Dermis blood vessel endothelial cell (primary cell): ENCODE measurements at places on chromosomes 3 and 15. TPM values are rescaled to one million over a fixed set of nuclear protein-coding genes. Genes with fewer than 3 reads are reported as not detected.

Gene RASGRF1
- 0.33 and 2.2 TPM in 2 replicates for total RNA-seq

- no peak for DNase-seq
Observed at GRCh38 chr3:78845605-78846004, 922.2 kb downstream of the ROBO1 start.

DNA sequence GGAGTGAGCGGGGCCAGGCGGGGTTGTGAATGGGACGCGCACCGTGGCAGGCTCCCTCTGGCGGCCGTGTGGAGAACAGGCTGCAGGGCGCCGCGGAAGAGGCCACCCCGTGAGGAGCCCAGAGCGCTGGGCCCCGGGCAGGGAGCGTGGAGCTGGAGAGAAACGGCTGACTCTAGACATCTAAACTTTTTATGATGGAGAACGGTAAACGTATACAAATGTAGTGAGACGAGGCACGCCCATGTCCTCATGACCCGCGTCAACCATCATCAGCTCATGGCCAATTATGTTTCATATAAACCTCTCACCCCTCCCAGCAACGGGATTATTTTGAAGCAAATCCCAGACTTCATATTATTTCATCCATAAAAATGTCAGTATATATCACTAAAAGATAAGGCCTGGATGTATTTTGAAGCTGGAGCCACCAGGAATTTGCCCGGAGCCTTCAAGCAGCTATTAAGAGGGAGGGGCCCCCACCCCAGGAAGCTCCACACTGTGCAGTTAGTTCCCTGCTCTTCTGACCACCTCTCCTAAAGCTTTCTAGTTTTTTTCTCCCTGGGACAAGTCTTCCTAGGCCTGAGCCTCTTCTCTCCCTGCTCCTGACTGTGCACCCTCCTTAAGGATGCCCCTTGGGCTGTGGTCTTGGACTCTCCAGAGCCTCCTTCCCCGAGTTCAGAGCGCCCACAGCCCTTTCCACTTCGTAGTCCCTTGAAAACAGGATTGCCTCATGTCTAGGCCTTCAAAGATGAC, 149.5 kb downstream of the SMAD6 start:
- DNase-seq, result peak; percentile 89

GRCh38 chr3:97360804-97361203, 403.8 kb upstream of the ARL6 start:
- DNase-seq, result no peak

Gene TRIM59
- 19.7 and 30.5 TPM in 2 replicates for total RNA-seq

DNA sequence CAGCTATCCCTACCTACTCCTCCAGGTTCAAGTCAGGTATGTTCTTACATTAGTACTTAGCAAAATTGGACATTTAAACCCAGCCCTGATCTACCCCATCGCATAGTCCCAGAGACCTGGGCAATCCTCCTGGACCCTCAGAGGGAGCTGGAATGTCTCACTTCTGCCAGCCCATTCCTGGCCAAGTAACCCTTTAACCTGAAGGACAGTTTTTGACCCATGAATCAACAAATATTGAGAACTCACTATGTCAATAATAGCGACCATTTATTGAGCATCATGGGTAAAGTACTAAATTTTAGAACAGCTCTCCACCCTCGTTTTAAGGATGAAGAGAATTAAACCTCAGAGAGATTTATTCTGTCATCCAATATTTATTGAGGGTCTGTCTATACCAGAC, 70.4 kb downstream of the RBPMS2 start:
- DNase-seq, result no peak

Gene WNT5A
- total RNA-seq, result 2.0 and 2.6 TPM in 2 replicates

Gene C3orf49
- not detected in 2 replicates for total RNA-seq

DNA sequence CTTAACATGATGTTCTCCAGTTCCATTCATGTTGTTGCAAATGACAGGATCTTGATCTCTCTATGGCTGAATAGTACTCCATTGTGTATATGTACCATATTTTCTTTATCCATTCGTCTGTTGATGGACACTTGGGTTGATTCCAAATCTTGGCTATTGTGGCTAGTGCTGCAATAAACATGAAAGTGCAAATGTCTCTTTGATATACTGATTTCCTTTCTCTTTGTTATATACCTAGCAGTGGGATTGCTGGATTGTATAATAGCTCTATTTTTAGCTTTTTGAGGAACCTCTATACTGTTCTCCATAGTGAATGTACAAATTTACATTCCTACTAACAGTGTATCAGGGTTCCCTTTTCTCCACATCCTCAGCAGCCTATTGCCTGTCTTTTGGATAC, 5.9 kb upstream of the RBP2 start:
- no peak for DNase-seq

Gene ITPKA
- 0.56 and 0.68 TPM in 2 replicates for total RNA-seq

- no peak for DNase-seq
Observed at GRCh38 chr3:143352850-143353550, 233.4 kb downstream of the CHST2 start.

- DNase-seq, result peak; percentile 96
Observed at GRCh38 chr3:188348435-188349244, 194.7 kb downstream of the LPP start.

DNA sequence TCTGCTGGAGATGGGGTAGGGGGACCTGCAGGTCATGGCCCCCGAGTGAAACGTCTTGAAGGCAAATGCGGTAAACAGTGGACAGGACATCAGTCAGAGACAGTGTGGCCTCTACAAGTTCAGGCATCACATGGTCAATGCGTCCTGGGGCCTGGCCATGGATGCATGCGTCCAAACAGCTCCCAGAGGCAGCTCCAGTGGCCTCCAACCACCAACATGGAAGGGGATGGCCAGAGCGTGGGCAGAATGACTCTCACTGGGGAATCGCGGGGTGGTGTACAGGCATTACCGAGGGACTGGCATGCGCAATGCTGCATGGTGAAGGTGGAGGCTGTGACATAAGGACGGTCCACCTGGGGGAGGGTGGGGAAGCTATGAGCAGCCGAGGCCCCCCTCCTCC, 35.6 kb upstream of the IQSEC1 start:
- DNase-seq, result no peak

Gene GOLGA8A
- 8.0 and 8.8 TPM in 2 replicates for total RNA-seq

- DNase-seq, result peak; percentile 68
Observed at GRCh38 chr3:112681822-112682325, 40.9 kb upstream of the CCDC80 start.

- DNase-seq, result peak; percentile 42
Observed at GRCh38 chr3:172094621-172095557, 55.5 kb downstream of the FNDC3B start.

Gene GHSR
- not detected in 2 replicates for total RNA-seq

GRCh38 chr3:122077293-122078234, 22.4 kb downstream of the CD86 start:
- DNase-seq, result no peak

GRCh38 chr3:46512191-46512749, 14.5 kb downstream of the RTP3 start:
- DNase-seq, result no peak

DNA sequence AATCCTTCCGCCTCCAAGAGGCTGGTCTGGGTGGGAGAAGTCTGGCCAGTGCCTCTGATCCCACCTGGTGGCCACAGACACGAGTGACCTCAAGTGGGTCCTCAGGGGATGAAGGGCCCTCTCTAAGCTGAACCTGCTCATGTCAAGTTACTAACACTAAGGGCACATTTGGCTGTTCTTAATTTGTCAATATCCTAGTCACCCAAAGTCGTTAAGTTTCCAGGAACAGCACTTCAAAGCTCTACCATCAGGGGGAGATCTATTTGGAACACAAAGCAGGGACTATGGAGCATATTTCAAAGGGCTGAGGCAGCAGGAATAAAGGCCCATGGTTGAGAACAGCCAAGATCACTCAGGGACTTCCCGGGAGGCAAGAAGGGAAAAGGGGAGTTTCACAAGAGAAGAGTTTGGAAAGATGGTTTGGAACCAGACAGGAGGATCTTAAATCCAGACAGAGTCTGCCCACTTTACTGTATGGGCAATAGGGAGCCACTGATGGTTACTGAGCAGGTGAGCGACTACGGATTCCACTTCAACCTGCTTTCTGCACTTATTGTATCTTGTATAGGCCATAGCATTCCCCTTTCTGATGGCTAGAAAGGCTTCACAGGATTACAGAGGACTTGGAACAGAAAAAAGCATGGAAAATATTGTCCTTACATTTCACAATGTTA, 13.7 kb downstream of the OXTR start:
- peak; percentile 28 for DNase-seq

DNA sequence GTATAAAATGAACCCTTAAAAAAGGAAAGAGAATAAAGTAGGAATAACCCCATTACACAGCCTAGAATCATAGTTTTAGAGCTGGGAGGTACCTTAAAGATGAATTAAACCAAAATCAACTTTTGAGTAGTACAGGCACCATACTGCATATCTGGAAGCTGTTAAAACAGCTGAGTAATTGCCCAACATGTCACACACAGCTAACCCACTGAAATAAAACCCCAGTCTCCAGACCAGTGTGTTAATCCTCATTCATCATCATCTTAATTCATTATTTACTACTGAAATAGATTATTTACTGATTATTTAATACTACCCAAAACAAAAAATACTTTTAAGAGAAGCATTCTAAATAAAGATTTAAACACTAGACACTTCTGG, 52.8 kb downstream of the GPR160 start:
- DNase-seq, result no peak

Gene CAMP
- total RNA-seq, result not detected in 2 replicates

DNA sequence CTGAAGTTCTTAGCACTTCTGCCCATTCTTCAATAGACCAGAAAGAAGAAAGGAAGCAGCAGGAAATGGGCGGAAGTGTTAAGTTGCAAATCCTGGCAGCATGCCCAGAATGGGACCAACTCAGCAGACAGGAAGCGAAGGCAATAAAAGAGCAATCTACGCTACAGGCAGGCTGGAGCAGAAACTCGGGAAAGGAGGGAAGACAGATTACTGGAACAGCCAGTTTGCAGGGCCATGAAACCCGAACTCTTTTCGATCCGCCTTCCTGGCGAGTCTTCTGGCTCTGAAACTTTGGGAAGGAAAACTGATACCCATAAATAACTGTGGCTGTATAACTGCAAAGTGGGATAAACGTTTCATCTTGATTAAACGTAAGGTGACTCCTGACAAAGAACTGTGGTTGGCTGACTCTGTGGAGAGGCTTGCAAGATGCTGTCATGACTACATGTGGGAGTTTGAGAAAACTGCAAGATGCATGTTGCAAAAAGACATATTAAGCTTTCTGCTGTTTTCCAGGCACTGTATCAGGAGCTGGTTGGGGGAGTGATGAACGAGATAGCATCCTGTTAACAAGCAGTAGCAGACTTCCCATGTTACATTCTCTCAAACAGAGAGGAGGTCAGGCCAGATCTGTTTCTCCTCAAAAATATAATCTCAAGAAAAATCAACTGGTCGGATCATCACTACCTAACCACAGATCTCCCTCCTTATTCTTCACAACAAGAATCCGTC, 67.8 kb downstream of the FMN1 start:
- peak; percentile 74 for DNase-seq

DNA sequence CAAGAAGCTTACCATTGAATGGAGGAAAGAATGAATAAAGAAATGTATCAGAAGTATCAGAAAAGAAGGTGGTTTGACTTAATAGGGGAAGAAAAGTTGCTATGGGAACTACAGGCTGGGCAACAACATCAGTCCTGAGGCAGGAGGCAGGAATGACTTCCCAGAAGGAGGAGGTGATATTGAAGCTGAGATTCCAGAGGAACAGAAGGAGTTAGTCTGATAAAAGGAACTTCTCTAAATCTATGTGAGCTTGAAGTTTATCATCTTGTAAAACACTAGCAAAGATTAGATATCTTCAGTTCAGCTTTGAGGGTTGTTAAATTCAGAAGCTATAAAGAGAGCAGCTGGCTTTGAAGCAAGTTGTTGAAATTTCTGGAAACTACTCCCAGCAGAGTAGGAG, 213.3 kb upstream of the THRB start:
- no peak for DNase-seq

GRCh38 chr3:36381311-36381956, 1.1 kb downstream of the STAC start:
- DNase-seq, result no peak

GRCh38 chr3:55955891-55956477, 468.9 kb upstream of the WNT5A start:
- no peak for DNase-seq

DNA sequence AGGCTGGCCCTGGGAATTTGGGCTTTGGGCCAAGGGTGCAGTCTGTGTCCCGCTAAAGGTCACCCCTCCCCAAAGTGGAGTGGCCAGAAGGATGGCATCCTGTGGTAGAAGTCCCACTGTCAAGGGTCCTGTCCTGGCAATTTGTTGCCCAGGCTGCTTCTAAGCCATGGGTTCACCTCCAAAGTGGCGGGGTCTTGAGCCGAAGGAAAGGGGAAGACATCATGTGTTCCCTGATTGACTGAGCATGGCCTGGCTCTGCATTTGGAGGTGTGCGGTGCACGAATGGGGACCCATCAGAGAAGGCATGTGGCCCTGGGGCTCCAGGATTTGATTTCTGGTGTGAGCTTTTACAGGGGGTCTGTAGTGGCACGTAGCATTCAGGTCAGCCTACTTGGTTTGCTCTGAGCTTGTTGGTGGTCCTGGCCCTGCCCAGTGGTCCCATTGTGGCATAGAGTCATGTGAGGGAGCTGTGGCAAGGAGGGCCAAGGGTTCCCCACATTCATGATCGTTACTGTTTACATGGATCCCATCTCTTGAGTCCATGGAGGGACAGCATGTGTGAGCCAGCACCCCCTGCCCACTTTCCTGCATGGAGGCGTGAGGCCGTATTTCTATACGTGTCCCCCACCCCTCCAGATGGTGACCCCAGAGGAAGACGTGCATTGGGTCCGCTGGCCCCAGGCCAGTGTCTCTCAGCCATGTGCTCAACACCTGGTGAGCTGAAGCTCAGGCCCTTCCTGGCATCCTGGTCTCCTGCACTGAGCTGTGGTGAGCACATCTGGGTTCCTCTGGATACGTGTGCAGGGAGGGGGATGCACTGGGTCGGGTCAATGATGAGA, 225.1 kb downstream of the SNRPN start:
- DNase-seq, result no peak

DNA sequence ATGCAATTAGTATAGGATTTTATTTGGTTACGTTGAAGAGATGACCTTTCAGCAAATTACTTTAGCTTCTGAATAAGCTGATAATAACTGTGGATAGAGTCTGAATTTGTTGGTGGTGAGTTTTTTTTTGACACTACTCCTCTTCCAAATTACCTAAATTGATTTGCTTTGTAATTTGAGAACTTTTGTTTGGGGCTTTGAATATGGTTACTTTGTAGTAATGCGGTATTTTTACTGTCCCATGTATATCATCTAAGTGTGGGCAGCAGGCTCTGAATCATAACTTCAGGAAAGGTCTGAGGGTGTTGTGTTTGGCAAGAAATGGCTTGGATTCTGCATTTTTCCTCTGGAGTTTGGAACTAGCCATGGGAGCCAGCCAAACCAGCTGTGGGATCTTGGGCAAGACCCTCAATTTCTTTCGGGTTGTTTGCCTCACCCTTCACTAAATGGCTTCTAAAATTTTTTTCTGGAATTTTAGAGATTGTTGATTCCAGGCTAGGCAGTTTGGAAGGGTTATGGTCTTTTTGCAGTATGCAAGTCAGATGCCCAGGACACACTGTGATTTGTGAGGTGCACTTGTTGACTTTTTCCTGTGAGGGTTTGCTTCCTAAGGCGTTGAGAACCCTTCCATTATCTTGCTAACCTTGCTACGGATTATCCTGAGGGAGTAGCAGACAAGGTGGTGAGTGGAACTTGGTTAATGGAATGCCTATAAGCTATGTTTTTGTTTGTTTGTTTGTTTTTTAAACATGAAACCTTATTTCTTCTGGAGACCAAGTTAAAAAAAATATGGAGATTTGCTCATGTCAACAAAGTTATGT, 10.4 kb downstream of the PTPRG start:
- peak; percentile 59 for DNase-seq

Gene SMCO1
- not detected in 2 replicates for total RNA-seq
